ENCODE measurements at places on chromosomes 2 and 18.

DNA sequence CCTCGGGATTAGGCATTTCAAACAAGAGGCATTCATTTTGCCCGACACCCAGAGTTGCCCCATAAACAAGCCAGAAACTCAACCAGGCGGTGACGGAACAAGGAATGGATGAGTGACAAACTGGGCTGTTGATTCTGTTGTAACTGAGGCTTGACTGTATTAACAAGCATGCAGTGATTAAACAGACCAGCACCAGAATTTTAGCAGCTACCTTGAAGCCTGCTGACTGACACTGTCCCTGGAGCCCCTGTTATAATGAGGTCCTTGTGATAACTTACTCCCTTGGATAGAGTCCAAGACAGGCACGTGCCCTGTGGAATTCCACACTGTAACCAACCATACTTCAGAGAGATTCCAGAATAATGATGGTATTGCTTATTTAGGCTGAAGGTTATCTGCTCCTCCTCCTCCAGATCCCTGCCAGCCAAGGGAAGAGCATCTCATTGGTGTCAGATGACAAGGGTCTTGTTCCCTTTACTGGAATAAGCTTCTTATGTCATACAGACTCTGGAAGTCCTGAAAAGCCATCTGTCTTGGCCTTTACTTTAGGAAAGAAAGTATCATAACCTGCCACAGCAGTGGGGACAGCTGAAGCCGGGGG, 97.1 kb upstream of the RMDN2 start:
- no peak for DNase-seq

GRCh38 chr2:143928613-143929012, 591.3 kb downstream of the ZEB2 start:
- DNase-seq, result no peak

DNA sequence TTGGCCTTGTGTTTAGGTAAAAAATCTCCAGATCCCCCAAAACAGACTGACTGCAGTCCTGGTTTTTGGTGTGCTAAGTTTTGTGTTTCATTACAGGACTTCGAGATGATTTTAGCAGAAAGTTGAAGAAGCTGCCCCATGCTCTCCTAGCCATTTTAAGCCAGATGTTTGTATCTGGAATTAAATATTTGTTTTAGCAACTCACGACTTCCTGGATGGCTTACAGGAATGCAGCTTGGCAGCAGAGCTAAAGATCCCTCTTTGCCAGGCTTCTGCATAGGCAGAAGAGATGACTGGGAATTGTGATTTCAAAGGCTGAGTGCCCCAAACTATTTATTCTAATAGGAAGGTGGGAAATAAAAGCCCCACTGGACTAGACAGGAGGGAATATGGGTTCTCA, 31.1 kb downstream of the ONECUT2 start:
- DNase-seq, result no peak

DNA sequence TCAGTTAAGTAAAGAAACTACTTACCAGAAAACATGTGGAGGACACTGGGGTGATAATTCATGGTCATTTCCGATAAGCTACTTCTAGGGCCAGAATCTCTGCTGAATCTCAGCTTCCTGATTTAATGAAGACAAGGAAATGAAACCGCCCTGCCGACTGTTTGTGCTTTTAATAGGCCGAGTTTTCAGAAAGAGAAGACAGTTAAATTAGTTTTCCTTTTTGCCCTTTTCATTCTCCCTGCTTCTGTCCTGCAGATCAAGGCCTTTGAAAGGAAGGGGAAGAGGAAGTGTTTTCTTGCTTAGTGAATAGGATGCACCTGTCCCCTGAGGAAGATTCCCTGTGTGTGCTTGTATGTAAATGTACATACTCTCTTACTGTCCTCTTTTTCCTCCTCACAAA, 126.6 kb downstream of the SH3RF3 start:
- DNase-seq, result no peak

DNA sequence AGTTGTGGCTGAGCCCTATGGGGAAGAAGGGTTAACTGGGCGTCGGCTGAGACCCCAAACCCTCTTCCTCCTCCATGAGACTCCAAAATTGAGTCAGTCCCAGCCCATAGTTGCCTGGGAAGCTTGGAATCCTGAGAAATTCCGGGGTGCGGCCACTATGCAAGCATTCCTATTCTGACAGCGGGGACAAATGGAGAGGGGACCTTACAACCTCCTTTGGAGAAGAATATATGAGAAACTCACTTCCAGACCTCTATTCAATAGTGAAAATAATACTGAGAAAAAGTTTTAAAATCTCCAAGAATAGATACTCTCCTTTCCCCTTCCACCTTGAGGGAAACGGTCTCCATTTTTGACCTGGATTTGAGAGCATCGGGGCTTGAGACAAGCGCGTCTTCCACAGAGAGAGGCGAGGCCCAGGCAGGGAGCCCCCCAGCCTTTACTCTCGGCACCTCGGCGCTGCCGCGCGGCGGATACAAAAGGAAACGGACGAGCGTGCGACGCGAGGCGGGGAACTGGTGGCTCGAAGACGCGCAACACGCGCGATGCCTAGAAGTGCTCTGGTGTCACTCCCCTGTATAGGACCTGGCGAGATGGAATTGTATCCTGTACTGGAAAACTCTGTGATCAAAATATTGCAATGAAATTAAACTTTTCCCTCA, 11.1 kb downstream of the NR4A2 start:
- no peak for DNase-seq

GRCh38 chr2:232518844-232519243, 1.3 kb upstream of the PRSS56 start:
- DNase-seq, result no peak

DNA sequence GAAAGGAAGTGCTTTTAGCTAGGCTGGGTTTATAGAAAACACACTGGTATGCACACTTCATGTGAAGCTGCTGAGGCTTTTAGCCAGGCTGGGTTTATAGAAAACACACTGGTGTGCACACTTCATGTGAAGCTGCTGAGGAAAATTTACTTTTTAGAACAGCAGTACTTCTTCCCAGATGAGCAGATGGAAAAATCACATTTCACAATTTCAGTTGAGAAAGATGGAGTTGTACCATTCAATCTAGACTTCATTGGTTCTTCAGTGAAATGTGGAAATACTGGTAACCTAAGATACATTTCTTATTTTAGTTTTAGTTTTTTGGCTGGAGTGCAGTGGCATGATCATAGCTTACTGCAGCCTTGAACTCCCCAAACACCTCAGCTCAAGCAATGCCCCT, 11.1 kb downstream of the SNTG2 start:
- no peak for DNase-seq

DNA sequence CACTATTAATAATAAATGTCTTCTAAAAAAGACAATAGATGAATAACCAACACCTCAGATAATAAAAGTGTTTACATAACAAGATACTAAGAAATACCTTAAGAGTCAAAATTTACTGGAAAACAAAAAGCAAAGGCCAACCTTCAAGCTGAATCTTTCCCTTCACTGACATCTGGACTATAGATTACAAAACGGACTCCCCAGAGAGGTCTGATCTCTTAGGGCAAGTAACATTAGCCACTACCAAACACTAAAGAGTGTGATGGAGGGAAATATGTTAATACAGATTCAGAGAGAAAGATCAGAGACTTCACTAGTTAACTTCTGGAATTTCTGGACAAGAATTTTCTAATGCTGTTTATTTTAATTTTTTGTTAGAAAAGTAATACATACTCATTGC, 13.9 kb downstream of the CLASP1 start:
- no peak for DNase-seq

DNA sequence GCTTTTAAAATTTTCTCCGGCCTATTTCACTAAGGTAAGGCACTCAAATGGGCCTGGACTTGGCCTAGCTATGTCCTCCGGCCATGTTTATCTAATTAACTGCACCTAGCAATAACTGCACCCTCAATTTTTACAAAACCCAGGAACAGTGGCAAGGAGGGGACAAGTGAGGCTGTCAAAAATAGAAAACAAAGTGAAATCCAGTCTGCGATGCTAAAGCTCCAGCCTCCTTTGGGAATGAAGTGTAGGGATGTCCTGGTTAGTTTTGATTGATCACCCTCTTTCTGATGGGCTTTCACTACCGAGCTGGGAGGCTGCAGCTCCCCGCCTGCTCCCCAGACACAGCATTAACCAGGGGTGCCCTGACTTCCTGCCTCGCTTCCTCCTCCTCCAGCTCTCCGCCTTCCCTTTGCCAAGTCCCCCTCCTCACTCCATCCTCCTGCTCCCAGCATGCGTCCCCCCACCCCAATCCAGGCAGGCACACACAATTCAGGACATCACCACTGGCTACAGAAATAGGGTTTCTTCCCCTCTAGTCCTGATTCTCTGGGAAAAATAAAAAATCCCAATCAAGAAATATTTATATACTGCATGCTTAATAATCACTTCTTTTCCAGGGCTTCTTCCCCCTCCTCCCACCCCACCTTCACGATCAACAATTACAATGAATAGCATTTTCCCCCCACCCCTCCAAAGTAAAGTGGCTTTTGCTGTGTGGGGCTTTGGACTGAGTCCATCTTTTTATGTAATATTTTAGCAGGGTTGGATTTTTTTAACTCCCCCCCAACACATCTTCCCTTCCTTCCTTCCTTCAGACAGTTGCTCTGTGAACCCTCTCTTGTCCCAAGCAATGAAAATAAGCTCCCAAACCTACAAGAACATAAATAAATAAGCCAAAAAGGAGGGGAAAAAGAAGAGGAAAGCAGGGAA, 3.3 kb upstream of the POU3F3 start:
- DNase-seq, result no peak

GRCh38 chr2:161371869-161372268, 44.2 kb upstream of the TBR1 start:
- DNase-seq, result no peak

DNA sequence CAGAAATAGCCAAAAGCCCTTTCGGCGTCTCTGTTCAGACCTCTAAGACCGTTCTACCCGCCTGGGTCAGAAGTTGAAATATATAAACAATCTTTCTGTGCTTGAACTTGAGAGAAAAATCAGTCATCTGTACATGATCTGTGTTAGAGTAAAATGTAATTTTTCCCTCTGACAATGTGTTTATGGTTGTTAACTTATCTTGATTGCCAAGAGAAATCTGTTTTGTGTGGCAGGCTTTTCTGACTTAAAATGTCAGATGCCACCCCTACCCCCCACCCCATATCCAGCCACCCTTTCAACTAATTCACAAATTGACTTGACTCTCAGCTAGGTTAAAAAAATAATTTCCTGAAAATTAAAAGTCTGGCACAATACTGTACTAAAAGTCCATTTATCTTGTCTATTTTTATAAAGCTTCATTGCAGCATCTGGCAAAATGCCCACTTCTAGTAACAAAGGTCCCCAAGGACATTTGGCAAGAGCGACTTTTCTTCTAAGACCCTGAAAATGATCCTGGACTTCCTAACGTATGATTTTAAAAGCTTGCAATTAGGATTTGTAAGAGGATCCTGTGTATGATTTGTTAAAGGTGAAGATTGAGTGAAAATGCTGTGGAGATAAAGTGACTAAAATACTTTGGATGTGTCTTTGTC, 304.2 kb downstream of the EPHA4 start:
- no peak for DNase-seq

DNA sequence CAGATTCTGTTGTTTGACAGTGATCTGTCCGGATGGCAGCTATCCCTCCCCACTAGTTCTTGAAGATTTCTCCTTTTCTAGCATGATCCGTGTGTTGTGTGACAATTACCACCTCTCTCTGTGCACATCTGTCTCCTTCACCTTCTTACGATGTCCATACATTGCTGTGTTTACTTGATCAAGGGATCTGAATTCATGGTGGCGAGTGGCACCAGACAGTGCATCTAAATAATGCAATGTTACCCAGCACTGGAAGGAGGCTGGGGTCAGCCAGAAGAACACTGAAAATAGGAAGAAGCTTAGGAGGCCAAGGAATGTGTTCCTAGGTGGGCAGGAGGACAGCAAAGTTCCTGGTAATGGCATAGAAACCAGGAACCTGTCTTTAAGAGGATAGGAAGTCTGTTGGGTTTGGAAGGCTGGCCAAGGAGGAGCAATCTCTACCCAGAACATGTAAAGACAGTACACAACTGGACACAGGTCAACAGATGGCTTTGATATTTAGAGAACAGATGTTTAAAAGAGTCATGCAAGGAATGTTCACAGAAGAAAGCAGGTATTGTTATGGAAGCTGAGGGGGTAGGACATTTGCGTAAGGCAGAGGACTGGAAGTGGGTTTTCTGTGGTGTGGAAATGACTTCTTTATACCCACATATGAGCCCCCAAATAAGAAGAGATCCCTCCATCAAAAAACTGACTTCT, 126.4 kb downstream of the HRH4 start:
- DNase-seq, result no peak

GRCh38 chr2:11998218-11998617, 251.8 kb downstream of the LPIN1 start:
- no peak for DNase-seq

- DNase-seq, result no peak
Measured at GRCh38 chr2:161388146-161388779, 27.8 kb upstream of the TBR1 start.

DNA sequence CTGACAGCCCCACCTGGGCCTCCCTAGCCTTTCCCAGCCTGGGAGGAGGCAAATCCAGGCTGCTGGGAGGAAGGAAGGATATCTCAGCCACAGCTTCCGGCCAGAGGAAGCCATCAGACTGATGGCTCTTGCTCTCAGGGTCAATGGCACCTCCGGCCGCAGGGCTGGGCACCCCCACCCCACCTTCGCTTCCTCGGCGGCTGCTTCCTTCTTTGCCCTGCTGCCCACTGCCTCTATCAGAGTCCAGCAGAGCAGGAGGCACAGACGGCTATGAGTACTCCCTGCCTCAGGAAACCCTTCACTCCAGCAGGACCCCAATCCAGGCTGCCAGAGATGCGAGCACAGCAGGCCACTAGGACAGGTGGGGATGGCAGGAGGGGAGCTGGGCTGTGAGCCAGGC, 3.3 kb downstream of the SEMA4C start:
- no peak for DNase-seq

DNA sequence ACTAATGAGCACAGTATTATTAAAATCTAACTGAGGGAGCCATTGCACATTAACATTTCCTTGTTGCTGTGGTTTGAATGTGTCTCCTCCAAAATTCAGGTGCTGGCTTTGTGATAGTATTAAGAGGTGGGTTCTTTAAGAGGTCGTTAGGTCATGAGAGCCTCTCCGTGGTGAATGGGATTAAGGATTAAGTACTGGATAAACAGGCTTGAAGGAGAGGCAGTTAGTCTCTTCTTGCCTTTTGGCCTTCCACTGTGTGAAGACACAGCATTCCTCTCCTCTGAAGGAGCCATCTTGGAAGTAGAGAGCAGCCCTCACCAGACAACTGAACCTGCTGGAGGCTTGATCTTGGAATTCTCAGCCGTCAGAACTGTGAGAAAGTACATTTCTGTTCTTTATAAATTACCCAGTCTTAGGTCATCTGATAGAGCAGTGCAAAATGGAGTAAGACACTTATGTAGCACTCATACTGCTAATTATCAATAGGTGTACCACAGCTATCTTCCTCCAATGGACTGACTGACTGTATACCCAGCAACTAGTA, 182.7 kb downstream of the MYO3B start:
- DNase-seq, result no peak

Data from activated CD4-positive, CD25-positive, alpha-beta regulatory T cell (primary cell).